Naive thymus-derived CD4-positive, alpha-beta T cell (primary cell): ENCODE measurements at places on chromosomes 1 and 21. TPM values are rescaled to one million over a fixed set of nuclear protein-coding genes. Genes with fewer than 3 reads are reported as not detected.

CSF3R gene
- polyA plus RNA-seq: 0.21 TPM

CNIH3 gene
- polyA plus RNA-seq: 1.2 TPM

APOBEC4 gene
- polyA plus RNA-seq: not detected

FCAMR gene
- polyA plus RNA-seq: not detected

SGIP1 gene
- not detected for polyA plus RNA-seq

LRRC3 gene
- 0.06 TPM for polyA plus RNA-seq

BMP8A gene
- 0.12 TPM for polyA plus RNA-seq

BEST4 gene
- not detected for polyA plus RNA-seq

OR2T29 gene
- polyA plus RNA-seq: not detected

ENO1 gene
- 944 TPM for polyA plus RNA-seq
